ENCODE measurements at places on chromosomes 7 and 10.

DNA sequence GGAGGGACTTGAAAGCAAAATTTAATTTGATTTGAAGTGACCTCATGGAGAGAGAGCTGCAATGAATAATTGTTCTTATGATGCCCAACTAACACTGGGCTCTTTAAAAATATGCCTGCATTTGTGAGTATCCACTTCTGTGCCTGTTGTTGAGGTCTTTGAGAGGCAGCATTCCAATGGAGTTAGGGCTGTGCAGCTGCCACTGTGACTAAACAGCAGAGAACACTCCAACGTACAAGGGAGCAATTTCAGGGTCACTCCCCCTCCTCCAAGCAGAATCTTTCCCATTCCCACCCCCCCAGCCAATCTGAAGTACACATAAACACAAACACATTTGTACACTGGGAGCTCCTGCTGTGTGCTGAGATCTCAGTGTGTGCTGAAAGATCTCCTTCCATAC, 28.0 kb upstream of the GSAP start:
- no peak for DNase-seq

DNA sequence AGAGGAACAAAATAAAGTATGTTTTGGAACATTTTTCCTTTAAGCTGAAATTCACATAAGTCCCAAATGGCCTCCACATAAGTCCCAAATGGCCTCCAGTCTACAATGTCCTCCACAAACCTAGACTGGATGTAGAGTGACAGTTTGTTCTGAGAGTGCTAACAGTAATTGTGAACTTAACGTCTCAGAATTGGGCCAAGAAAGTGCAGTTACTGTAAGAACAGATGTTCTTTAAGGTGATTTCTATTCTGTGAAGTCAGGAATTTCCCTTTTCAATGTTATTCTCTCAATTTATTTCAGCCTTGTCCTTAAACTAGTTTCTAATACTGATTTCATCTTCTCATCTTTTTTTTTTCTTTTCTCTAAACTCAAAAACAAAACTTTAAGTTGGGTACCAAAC, 188.7 kb upstream of the SEMA3E start:
- DNase-seq, result no peak

DNA sequence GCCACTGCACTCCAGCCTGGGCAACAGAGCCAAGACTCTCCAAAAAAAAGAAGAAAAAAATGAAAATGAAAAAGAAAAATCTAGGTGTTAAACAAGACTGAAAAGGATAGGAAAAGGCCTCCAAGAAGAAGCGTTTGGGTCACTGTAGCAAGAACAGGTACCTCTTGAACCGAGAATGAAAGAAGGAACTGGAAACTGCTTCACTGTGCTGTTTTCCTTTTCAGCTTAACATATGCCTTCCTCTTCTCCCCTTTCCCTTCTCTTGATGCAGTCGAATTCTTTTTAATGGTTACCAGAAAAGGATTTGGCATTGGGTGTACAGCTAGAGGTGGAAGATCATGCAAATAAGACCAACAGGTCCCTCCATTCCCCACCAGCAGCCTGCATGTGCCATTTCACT, 28.1 kb downstream of the LRRC4 start:
- DNase-seq, result no peak

DNA sequence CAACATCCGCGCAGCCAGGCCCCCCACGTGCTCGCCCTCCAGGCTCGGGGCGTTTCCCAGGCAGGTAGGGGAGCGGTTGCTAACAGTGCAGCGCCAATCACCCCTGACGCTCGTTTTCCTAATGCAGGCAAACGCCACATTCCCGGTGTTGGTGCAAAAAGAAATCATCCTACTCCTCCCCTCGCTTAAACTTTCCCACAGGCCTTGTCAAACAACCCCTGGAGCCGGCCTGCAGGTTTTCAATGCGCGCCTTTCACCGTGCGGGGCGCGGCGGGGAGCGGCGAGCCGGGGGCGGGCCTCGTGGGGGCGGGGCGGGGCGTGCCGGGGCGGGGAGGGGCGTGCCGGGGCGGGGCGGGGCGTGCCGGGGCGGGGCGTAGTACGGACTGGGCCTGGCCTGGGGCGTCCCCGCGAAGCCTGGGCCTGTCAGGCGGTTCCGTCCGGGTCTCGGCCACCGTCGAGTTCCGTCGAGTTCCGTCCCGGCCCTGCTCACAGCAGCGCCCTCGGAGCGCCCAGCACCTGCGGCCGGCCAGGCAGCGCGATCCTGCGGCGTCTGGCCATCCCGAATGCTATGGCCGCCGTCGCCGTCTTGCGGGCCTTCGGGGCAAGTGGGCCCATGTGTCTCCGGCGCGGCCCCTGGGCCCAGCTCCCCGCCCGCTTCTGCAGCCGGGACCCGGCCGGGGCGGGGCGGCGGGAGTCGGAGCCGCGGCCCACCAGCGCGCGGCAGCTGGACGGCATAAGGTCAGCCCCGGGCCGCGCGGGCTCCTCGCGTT, at the start of gene ECHDC3:
Gene ECHDC3, plus strand, starts transcription at position 374 of the 770 bp plus-strand sequence. Its CDS starts 195 bp downstream, at position 569.
- DNase-seq, result no peak

DNA sequence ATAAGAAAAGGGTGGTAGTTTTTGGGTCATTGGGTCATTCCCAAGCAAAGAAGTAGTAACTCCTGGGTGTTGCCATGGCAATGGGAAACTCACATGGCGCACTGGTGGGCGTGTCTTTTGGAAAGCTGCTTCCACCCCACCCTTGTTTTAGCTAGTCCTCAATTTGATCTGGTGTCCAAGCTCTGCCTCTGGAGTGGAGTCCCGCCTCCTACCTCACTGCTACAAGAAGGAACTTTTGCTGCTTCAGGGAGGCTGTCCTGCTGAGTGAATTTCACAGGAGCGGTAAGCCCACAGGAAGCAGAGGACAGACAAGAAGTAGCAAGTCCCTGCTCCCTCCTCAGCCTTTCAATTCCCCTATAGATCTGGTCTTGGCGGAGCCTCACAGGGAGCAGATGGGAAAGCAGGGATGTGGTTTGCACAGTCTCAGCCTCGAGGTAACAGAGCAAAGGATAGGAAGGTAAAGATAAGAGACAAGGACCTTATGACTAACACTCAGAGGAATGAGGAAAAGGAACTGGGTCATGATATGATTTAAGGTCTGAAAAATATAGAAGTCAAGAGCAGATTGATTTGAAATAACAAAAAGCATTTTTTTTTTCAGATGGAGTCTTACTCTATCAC, 700.3 kb downstream of the TNS3 start:
- DNase-seq, result no peak

GRCh38 chr10:72354356-72355213, at the start of gene DNAJB12:
TSS of gene DNAJB12 (minus strand) at chr10:72354919. CDS start at chr10:72354897, 22 bp downstream.
- peak; percentile 98 for DNase-seq

DNA sequence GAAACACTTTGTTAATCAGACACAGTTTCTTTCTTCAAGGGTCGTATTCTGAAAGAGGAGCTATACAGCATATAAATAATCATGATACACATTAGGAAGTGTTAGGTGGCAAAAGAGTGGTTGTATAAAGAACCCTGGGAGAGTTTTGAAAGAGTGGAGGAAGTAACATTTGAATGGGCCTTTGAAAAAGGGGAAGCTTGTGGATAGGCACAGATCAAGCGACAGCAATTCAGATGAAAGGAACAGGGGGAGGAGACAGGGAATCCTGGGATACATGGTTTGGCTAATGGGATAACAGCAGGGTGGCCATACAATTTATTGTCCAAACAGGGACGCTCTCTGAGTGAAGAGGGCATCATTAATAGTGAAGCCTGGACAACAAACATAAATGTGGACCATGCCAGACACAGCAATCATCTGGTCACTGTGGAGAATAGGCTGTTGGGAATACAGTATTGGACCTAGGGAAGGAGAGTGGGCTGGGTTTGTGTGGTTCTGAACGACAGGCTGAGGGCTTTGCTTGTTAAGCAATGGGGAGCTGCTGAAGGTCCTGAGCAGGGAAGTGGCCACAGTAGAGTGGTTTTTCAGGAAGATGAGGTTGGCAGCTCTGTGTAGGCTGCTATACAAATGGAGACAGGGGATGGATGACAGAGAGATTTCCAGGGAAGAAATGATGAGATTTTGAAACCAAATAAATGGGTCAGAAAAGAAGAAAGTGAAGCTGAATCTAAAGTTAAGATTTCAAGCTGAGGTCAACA, 75.9 kb downstream of the ICA1 start:
- no peak for DNase-seq

Measured in SK-N-DZ (cell line).